Skeletal muscle cell (primary cell): ENCODE measurements at places on chromosomes 2 and 18.

DNA sequence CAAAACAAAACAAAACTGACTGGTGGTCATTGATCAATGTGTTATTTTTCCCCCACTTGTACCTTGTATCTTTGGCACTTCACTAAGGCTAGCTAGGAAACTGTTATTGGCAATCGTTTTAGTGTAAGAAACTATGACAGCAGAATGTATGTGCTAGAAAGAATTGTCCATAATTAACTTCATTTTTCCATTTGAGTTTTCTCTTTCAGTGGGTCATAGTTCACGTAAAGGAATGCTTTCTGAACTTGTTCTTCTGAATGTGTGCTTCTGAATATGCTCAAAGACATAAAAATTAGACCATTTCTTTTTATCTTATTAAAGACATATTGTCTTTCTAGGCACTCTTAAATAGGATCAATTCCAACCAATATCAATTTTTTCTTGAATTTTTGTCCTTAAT, 132.2 kb downstream of the ASXL3 start:
- no peak for DNase-seq

- no peak for DNase-seq
Measured at GRCh38 chr2:233451950-233452349, 97.7 kb downstream of the DGKD start.

GRCh38 chr18:3255611-3256165, 6.2 kb upstream of the MYL12B start:
- DNase-seq, result no peak

GRCh38 chr2:178195390-178196166, 1.3 kb downstream of the OSBPL6 start:
- no peak for DNase-seq

GRCh38 chr18:49212819-49213218, 247.6 kb downstream of the DYM start:
- peak; percentile 68 for DNase-seq

- no peak for DNase-seq
Measured at GRCh38 chr2:121153516-121153915, 131.5 kb downstream of the TFCP2L1 start.

- no peak for DNase-seq
Measured at GRCh38 chr18:28359176-28359575, 182.2 kb upstream of the CDH2 start.

GRCh38 chr2:129747500-129748125, 231.9 kb upstream of the RAB6C start:
- no peak for DNase-seq

DNA sequence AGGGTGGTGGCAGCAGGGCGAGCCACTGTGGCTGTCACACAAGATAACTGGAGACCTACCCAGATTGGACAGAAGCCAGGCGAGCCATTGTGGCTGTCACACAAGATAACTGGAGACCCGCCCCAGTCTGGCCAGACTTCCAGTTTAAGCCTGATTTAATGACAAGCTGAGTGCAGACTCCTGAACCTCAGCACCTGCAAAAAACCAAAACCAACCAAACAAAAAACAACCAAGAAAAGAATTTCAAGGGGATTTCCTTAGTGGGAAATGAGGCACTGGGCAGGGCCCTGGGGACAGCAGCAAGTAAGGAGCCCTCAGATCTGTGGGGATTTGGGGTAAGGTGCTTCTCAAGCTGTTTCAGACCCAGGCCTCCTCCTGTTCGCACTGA, 95.2 kb upstream of the BOD1L2 start:
- no peak for DNase-seq

GRCh38 chr2:118119158-118119727, 31.0 kb downstream of the INSIG2 start:
- no peak for DNase-seq

DNA sequence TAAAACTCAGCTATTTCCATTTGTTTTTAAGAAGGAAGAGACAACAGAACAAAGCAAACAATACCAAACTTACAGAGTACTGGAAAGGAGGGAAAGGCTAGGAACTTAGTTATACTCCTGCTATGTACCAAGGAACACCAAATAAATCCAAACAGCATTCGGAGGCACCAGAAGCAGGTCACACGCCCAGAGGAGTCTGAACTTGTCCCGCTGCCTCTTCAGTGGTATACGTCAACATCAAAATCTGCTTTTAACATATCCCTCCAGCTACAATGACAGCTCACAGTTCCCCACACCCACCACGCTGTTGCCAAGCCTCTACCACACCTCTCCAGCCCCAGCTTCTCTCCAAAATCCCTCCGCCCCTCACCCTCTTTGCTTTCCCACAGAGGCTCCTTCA, 17.3 kb downstream of the C2orf76 start:
- no peak for DNase-seq

- no peak for DNase-seq
Measured at GRCh38 chr2:223642506-223642905, 40.3 kb upstream of the SCG2 start.

DNA sequence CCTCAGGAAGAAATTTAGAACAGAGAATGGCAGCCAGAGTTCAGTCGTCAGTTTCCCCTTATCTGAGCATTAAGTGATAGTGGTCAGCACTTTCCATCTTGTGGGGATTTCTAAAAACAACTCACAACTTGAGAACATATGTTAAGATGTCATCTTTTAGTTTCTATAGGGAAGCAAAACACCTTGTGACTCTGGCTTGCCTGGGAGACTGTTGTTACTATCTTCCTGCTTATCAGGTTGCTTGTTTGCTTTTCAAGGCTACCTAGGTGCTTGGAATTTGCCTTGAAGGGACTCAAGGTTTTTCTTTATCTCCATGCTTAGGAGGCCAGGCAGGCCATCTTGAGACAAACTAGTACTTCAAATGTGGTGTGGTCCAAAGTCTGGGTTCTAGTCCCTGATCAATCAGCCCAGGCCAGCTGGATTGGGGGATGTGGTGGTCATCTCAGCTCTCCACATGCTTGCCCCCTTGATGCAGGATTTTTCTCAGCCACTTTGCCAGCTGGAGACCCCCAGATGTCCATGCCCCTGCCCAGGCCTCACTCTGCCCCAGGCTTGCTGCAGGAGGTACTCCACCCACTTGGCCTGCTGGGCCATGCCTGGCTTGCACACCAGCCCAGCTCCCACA, 125.9 kb downstream of the LYPD1 start:
- no peak for DNase-seq

- peak; percentile 64 for DNase-seq
Measured at GRCh38 chr2:148930046-148930775, 55.2 kb downstream of the KIF5C start.
